Umbilical cord (tissue), 2 donors: ENCODE measurements at places on chromosomes 4 and X.

DNA sequence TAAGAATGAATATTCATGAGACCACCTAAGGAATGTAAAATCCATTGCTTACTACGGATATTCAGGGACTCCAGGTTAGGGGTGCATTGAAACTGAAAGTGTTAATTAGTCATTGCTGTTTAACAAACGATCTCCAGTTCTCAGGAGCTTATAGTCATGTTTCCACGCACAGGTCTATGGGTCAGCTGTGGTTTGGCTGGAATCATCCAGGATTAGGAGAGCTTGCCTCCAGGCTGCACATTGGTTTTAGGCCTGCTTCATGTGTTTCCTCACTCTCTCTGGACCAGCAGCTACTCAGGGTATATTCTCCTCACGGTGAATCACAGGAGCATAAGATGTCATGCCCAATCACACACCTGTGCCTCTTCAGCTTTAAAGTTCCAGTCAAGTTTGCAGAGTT is 98.9 kb downstream of the ATXN3L start:
- peak; percentile 44 for DNase-seq

DNA sequence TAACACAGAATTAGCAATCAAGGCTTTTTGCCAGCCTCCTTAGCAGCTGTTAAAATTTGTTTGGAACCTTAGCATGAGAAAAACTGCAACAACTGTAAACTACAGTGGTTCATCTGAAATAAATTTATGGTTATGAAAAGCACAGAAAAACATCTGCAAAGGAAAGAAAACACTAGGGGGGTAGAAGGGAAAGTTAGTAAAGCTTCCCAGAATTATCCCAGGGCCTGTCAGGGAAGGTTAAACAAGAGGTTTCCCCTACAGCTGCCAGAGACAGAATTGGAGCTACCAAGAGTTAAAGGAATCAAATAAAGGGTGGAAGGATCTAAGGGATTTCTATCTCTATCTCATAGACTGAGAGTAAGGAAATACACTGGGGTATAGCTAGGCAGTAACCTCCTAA is 234.7 kb upstream of the DIAPH2 start:
- peak; percentile 10 for DNase-seq

DNA sequence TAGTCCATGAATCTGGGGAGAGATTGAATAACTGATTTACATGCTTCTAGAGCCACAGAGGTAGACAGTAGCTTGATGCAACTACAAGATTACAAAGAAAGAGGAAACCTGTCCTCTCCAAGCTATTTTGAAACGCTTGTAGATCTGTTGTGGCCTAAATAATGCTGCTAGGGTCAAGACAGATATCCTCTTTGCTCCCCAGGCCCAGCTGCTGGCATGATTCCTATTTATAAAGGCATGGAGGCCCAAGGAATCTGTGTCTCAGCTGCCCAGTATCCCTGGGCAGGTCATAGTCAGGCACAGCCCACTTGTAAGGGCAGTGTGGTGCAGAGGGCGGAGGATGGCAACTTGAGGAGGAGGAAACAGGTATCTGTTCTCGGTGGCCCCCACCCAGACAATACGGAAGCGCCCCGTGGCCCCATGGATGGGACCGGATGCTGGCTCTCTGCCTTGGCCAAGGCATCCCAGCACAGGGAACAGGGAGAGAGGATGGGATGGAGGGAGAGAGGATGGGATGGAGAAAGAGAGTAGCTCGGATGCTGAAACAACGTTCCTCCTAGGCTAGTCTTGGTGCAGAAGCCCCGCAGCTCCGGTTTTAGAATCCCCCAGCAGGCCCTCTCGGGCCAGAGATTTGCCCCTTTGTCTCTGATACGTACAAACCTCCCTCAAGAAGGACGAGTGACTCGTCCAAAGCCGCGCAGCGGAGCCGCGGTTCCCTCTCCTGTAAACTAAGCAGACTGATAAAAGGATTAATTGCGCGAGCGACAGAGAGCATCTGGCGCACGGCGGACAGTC is 767 bp upstream of the SMIM20 start:
- DNase-seq, result no peak

DNA sequence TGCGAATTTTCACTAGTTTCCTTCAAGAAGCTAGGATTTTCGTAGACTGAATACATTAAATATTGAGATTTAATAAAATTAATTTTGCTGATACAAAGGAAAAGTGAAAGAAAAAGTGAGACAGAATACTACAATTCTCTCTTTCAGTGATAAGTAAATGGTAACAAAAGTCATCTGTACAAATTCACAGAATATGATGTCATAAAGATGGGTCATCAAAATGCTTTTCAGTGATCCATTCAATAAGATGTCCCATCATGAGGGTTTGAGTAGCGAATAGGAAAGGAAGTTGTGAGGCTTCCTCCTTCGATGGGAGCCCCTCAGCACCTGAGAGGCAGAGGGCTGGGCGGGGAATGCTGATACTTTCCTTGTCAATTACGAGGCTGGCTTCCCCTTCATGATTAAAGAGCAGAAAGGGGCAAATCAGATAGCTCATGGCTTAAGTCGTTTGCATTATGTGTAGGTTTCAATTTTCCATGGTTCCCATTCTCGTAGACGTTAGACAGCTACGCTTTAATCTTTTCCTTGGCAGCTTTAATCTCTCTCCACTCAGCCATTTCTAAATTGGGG is 108.8 kb upstream of the SORBS2 start:
- no peak for DNase-seq

GRCh38 chrX:13923845-13924244 is 105.8 kb downstream of the GEMIN8 start:
- no peak for DNase-seq

- no peak for DNase-seq
Measured at GRCh38 chr4:107837776-107838618, 13.3 kb downstream of the SGMS2 start.
